ENCODE measurements at places on chromosomes 6 and 20.
A peak's percentile ranks its signal among the peaks of the same experiment; 100 is the strongest.

DNA sequence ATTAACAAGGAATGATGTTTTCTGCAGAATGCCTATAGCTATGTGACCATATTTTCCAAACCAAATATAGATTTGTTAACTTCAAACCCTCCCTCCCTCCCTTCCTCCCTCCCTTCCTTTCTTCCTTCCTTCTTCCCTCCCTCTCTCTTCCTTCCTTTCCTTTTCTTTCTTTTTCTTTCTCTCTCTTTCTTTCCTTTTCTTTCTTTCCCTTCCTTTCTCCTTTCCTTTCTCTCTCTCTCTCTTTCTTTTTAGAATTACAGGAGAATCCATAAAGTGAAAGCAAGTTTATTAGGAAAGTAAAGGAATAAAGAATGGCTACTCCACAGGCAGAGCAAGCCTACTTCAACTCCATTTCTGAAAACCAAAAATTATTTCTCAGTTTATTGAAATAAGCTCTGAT, 153.0 kb downstream of the AHI1 start:
- DNase-seq: no peak

GRCh38 chr6:19892260-19892659, 55.1 kb downstream of the ID4 start:
- no peak for DNase-seq

GRCh38 chr6:113860181-113860955, 3.2 kb downstream of the MARCKS start:
- peak; percentile 29 for DNase-seq

DNA sequence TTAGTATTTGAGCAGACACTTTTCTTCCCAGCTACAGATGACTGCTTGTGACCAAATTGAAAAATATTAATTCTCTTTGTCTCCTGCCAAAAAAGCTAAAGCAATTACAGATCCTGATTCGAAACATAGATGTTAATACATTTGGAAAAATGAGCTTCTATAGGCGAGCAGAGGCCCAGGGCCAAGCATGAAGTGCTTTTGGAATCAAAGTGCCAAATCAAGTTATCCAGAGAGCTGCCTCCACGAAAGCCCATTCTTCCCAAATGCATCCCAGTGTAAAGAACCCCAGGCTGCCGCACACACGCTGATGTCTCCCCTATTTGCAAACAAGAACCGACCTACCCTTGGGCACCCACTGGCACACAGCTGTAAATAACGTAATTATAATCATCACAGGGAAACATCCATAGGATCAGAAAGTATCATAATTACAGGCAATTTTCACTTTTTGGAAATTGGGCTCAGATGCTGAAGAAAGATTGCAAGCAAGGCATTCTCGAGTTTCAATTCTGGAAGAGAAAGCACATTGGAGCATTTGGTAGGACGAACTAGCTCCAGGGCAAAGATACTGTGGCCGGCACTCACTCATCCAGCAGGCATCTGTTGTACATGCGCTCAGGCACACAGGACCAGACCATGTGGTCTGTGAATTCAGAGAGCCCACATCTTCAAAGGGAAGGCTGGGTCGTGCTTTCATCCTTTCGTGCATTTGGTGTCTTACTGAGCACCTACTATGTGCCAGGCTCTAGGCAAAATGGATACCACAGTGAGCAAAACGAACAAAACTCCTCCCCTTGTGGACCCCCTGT, 45.9 kb downstream of the BMP7 start:
- no peak for DNase-seq

GRCh38 chr6:35544769-35545361, 32.2 kb upstream of the TULP1 start:
- DNase-seq: no peak

DNA sequence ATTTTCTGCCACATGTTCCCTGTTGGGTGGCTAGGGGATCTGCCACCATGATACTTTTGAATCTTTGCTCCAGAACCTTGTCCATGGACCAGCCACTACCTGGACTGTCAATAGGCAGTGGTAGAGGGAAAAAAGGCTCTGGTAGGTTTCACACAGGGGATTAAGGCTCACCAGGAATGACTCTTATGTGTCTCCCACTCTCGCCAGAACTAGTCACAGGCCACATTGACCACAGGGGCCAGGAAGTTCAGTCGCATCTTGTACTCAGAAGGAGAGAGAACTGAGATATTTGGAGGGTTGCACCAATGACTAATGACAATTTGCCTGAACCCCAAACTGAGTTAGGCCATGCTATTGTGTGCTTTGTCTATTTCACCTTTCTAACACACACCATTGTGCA, 23.6 kb upstream of the APCDD1L start:
- DNase-seq: peak; percentile 50

DNA sequence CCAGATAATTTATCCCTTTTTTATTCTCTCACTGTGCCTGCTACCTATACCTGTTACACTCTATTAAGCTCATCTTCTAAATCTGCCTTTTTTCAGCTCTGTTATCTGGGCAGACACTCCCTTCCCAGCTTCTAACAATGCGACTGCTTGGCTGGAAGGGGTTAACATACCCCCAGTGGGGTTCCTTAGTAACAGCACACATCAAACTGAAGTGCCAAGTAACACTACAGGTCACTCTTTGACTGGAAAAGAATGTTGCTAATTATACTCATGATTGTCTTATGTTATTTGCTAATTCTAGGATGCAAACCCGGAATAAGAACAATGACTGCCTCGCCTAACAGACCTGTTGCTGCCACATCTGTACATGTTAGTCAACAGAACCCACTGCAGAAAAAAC, 203.5 kb downstream of the EPM2A start:
- DNase-seq: no peak

GRCh38 chr20:61443443-61444126, 191.5 kb downstream of the CDH4 start:
- no peak for DNase-seq

DNA sequence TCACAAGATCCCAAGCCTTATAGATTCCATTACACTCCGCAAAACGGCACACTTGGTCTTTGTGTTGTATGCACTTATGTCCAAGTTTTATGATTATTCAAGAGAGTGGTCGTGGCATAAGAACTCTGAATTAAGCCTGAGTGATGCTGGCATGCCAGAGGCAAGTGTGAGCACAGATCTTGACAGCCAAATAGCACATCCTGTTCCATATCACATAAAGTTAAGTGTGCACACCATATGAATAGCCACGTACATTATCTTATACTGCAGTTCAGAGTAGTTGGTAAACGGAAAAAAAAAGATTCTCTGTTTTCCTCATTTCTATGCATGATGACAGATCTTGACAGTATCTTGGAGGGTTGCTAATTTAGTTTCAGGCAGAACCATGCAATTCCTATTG, 727.3 kb upstream of the FLRT3 start:
- no peak for DNase-seq

- DNase-seq: no peak
These were observed 72.4 kb upstream of the NHSL1 start for GRCh38 chr6:138571585-138572166.

DNA sequence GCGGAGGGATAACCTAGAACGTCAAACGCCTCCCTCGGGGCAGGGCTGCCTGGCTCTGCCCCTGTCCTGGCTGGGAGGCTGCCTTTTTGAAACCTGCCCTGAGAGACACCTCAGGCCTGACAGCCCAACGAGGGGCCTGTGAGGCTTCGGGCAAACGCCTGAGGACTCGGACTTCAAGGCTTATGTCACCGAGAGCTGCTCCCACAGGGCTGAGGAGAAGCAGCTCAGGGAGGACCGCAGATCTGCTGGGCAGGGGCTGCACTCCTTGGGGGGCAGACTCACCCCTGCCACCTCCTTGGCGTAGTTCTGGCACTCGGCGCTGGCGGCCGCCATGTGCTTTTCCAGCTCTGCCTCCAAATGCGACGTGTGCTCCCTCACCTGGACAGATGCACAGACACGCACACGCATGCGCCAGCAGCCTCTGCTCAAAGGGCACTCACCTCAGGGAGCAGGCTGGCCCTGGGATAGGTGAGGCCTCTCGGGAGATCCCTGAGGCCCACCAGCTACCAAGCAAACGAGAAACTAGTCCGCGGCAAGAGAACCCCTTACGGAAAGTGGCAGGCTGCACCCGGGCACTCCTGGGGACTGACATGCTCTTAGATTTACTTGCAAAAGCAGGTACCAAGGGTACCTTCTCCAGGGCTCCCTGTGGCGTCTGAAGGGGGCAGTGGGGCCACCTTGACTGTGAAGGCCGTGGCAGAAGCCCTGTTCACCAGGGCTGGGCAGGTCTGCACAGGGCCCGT, 49.6 kb downstream of the DSTN start:
- no peak for DNase-seq

GRCh38 chr6:22059946-22060345, 236.9 kb downstream of the PRL start:
- DNase-seq: no peak

GRCh38 chr6:21664314-21665109, 71.0 kb downstream of the SOX4 start:
- peak; percentile 51 for DNase-seq

DNA sequence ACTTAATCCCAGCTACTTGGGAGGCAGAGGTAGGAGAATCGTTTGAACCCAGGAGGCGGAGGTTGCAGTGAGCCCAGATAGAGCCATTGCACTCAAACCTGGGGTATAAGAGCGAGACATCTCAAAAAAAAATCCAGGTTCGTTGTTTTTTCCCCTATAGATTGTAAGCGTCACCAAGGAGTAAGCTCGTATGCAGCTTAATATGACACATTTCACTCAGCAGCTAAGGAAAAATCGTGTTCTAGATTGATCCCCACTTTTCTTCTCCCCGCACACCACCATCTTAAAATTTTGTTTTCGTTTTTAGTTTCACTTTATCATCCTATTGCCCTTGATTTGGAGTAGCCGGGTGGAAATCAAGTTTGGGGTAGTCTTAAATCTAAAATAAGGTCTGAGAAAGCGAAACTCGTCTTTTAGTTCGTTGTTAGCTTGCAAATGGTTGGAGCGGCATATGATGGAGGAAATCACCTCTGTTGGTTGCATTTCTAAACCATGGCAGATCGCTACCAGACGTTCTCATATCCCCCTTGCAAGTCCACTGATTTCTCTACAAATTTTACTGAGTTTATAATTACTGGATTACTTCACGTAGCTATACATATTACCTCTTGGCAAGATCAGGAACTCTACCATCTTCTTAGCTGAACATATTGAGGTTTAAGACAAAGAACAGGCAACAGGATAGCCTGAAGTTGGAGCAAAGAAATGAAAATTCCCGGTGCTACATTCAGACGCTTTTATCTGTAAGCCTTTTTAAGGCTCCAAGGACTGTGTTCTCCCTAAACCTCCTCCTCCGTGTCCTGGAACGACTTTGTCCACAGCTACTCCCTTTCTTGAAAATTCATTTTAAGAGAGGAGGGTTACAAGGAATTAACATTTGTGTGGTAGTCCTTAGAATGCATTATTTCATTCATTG, 91.1 kb upstream of the BTN3A2 start:
- DNase-seq: no peak

DNA sequence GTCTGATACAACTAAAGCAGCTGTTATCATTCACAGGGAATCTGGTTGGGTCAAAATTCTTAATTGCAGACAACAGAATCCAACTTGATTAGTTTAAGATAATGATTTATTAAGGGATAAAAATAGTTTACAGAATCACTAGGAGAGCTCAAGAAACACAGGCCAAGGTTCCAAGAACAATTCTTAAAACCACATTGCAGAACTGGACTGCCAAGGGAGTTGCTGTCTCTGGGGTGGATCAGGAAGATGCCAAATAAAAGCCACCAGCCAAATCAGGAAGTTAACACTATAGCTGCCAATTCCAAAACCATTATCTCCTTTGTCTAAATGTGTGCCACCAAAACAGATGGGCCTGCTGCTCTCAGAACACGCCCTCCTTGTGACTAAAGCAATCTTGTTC, 53.7 kb downstream of the NUDT3 start:
- DNase-seq: no peak

- no peak for DNase-seq
These were observed 198.1 kb upstream of the NRSN1 start for GRCh38 chr6:23927935-23928334.

- DNase-seq: no peak
These were observed 26.9 kb downstream of the ANKEF1 start for GRCh38 chr20:10061641-10062040.

GRCh38 chr6:119129148-119129967, 50.9 kb upstream of the FAM184A start:
- DNase-seq: peak; percentile 55

DNA sequence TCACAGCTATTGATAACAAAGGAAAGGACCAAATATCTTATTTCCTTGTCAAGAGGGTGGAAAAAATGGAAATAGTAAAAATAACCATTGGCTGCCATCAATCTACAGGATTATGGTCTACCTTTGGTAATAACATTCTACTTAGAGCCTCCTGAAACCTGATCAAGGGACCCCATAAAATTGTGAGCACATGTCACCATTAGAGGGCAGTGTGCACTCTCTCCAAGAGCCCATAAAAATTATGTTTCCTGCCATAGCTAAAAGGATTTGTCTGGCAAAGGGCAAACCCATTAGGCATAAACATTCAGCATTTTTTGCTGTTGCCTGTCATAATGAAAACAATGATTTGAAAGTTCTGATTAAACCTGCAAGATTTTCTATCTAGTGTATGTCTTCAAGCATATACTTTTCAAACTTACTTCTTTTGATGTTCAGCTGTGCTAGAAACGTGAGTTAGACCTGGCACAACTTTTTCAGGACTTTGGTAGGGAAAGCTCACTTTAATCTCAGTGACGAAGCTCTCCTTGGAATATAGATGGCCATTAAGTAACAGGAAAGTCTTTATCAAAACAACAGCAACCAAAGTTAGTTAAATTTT, 120.7 kb upstream of the ZFP64 start:
- DNase-seq: peak; percentile 59

DNA sequence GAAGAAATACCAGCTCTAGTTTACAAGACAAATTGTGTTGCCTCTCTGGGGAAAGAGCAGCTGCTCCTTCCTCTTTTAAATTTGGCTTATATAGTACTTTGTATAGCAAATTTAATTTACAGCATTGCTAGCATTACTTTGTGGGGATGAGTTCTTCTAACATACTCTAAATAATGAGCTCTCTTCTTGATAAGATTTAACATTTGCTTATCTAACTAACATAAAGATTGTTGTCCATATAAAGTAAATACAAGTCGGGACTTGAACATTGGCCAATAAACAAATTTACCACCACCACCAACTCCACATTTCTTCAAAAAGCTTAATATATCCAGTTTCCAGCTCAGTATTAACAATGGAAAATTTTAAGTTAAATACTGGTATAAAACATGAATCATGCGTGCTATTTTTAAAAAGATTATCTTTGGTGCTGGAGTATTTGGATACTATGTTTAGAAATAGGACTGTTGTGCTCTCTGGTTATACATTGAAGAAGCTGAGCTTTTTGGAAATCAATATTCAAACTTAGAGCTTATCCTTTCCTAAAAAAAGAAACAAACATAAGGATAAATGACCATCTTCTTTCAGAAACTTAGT, 1146.9 kb upstream of the GJE1 start:
- DNase-seq: no peak

- DNase-seq: no peak
These were observed 104.2 kb downstream of the AGPAT4 start for GRCh38 chr6:161169696-161170095.
